Stimulated activated CD4-positive, alpha-beta T cell treated with anti-CD3 and anti-CD28 coated beads, Interleukin-15, amount 100 ng/mL, for 1 hour (primary cell): ENCODE measurements at places on chromosomes 6 and 20.

DNA sequence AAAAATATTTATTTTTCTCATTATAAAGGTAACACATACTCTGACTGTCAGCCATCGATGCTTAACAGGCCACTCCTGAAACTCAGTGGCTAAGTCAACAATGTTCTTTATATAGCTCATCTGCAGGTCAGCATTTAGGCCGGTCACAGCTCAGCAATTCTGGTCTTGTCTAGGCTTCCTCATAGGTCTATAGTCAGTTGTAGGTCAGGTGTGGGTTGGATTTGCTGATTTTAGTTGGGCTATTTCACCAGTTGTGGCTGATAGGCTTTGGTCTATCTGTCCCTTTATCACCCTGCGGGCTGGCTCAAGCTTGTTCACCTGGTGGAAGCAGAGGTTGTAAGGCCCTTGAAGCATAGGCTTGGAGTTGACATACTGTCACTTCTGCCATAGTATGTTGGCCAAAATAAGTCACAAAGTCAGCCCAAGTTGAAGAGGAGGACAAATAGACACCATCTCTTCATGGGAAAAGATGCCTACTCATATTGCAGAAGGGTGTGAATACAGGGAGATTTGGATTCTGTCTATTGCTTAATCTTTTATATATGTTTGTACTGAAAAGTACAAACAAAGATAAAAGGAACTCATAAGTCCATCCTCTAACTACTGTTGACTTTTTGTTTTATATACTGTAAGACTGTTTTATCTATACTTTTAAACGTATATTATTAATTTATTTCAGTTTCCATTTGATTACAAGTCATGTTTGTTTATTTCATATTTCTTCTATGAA, 75.0 kb downstream of the BCKDHB start:
- no peak for DNase-seq

- no peak for DNase-seq
Observed at GRCh38 chr6:68544450-68544849, 90.6 kb upstream of the ADGRB3 start.

DNA sequence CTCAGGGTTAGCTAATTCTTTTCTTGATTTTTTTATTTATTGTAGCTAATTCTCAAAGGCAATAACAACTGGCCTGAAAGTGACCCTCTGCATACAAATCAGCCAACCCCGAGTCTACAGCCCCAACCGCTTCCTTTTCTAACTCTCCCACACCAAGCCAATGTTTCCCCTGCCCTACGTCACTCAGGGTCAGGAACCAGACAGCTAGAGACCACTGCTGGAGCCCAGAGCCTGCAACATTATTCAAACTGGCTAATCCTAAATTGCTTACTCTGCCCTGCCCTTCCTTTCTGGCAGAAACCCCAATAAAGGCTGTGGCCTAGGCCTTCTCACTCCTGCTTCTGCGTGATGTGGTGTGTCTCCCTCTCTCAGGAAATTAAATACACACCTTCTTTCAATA, 320.7 kb downstream of the CBLN4 start:
- no peak for DNase-seq

GRCh38 chr20:47276251-47276650, 80.2 kb downstream of the ZMYND8 start:
- DNase-seq = no peak

- DNase-seq = no peak
Observed at GRCh38 chr20:5835321-5835821, 85.2 kb downstream of the SHLD1 start.

DNA sequence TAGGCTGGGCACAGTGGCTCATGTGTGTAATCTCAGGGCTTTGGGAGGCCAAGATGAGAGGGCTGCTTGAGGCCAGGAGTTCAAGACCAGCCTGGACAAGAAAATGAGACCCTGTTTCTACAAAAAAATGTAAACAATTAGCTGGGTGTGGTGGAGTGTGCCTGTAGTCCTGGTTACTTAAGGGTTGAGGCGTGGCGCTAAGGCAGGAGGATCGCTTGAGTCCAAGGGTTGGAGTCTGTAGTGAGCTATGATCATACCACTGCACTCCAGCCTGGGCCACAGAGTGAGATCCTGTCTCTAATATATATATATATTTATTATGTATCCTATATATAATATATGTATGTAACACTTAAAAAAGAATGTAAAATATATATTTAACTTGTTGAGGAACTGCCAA, 7.9 kb upstream of the ABRACL start:
- no peak for DNase-seq

DNA sequence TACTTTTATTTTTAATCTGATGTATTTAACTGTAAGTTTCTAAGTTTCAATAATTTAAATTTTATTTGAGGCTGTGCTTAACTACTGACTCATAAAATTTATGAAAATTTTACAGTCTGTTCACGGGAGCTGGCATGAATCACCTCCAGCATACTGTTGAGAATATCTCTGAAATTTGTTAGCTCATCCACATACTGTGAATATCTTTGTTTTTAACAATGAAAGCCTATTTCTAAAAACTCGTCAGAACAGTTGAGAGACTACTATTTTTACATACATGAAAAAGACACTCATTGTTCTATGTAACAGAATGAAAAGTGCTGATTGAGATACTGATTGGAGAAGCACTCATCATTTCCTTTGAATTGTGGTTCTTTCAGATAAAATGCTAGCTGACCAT, 749.3 kb downstream of the TENT5A start:
- no peak for DNase-seq

- no peak for DNase-seq
Observed at GRCh38 chr6:49906526-49906925, 40.2 kb upstream of the CRISP1 start.

DNA sequence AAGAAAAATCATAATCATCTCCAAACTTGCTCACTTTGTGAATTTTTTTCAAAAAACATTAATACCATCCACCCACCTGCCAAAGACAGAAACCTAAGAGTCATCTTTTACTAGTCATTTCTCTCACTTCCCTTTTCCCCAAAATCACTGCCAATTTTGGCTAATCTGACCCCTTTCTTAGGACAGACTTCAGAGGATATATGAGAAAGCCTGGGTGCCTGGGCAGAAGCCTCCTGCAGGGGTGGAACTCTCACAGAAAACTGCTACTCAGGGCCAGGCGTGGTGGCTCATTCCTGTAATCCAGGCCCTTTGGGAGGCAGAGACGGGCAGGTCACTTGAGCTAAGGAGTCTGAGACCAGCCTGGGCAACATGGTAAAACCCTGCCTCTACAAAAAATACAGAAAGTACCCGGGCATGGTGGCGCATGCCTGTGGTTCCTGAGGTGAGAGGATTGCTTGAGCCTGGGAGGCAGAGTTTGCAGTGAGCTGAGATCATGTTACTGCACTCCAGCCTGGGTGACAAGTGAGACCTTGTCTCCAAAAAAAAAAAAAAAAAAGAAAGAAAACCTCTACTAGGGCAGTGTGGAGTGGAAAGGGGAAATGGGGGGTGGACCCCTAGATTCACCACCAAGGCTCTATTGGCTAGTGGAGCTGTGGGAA, 3.8 kb downstream of the DEK start:
- no peak for DNase-seq

DNA sequence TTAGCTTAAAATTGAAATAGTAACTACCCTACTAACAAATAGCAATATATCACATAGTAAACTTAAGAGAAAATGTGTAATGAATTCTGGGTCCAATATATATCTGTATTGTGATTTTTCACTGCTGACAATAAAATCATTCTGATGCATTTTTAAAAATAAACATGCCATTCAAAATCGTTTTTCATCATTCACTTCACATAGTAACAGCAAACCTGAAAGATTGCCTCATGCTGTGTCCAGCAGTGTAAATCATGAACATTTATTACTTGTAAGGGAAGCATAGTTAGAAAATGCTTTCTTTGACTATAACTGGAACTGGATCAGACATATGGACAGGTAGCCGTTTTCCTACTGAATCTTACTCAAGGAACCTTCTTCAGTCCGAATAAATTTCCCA, 446.1 kb downstream of the UTRN start:
- no peak for DNase-seq

- no peak for DNase-seq
Observed at GRCh38 chr6:136526937-136527336, 23.3 kb downstream of the MAP7 start.

DNA sequence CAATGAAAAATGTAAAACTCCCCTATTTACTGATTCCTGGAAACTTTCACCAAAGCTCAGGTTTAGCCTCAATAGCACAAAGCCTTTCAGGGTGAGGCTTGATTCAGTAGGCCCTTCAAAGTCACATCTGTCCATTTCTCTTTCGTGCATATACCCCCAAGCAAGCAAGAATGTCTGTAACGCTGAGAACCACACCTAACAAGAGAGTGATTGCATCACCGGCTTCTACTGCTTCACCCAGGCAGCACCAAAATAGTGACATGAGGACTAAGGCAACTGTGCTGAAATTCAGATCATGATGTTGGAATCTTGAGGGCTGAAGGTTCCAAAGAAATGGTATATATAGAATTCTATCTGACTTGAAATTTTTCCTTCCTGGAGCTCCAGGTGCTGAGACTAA, 26.1 kb downstream of the CGA start:
- DNase-seq = no peak

GRCh38 chr6:43588194-43588593, 12.2 kb downstream of the POLH start:
- no peak for DNase-seq

- no peak for DNase-seq
Observed at GRCh38 chr20:61706259-61706961, 359.3 kb downstream of the TAF4 start.

GRCh38 chr6:41449399-41450245, 96.6 kb upstream of the FOXP4 start:
- DNase-seq = no peak

- no peak for DNase-seq
Observed at GRCh38 chr20:1911536-1911935, 16.3 kb downstream of the SIRPA start.

- no peak for DNase-seq
Observed at GRCh38 chr6:80388507-80388906, 282.0 kb downstream of the BCKDHB start.

DNA sequence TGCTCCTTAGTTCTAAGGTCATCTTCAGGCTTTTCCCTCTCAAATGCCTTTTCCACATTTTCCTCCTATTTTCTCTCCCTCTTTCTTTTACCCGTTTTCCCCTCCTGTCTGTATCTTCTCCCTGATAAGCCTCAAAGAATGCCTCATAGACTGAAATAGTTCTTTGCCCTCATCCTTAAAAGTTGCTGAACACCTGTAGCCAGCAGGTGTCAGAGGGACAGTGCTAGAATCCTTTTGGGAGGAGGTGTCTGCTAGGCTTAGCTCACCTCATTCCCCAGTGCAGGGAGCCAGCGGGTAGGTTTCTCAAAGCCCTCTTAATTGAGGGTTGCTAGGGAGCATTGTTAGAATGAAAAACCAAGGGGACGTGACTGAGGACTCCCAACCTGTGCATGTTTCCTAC, 204.0 kb downstream of the TSHZ2 start:
- DNase-seq = no peak

DNA sequence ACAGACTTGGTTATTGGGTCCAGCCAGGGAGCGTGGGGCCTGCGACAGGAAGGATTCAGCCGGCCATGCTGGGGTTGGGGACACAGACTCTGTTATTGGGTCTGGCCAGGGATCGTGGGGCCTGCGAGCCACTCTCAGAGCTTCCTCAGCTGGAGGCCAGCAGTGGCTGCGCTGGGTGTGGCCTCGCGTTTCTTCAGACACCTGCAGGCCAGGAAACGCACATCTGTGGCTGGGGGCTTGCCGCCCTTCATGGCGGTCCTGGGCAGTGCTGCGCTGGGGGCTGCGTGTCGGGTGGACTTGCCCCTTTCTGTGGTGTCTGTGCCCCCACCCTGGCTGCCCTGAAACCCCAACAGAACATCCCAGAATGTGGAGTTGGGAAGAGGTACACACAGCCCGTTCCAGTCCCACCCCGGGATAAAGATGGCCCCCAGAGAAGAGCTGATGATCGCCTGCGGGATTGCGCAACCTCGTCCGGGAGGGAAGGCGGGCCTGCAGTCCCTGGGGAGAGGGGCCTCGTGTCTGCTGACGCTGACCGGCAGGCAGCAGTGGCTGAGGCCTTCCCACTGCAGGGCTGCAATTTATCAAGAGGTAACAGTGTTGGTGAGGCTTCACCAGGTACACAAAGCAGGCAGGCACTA, 16.9 kb upstream of the MTG2 start:
- no peak for DNase-seq

DNA sequence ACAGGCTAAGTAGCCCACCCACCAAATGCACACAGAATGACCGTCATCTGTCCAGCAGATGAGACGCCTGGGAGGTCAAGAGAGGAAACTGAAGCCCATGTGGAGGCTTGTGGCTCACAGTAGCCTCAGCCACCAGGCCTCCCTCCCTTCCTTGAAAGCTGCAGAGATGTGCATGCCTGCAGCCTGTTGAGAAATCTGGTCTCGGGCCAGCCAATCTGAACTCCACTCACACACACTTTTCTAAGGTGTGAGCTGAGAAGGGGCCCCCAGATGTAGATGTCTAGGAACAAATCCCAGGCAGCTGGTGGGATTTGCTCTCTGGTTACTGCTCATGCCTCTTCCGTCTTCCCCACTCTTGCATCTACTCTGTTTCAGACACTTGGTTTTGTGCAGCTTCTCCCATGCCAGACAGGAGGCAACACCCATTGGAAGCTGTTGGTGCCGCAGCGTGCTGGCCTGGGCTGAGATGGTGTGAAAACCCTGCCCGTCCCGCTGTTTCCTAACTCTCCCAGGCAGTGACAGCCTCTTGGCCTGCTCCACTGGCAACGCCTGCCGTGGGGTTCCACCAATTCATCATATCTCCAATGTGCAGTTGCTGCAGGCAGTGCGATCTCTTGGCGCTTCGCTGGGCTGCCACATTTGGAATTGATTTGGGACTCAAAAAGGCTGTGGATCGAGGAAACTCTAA, 24.1 kb upstream of the PAX1 start:
- no peak for DNase-seq

DNA sequence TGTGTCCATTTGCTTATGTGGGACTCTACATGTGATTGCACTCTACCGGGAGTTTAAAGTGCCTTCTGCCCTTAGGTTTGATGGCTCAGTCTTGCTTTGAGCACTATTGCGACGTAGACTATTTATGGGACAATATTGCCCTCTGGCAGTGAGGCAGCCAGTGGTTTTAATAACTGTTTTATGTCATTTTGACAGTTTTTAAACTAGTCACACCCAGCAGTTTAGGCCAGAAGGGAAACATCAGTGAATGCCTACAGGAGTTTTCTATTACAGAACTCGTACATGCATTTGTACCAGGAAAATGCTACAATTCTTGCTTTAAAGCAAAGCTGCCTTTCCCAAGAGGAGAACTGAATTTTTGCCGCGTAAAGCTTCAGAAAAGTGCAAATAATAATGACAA, 813.7 kb downstream of the KIF16B start:
- no peak for DNase-seq

GRCh38 chr6:72363844-72364740, 257.8 kb upstream of the KCNQ5 start:
- no peak for DNase-seq

DNA sequence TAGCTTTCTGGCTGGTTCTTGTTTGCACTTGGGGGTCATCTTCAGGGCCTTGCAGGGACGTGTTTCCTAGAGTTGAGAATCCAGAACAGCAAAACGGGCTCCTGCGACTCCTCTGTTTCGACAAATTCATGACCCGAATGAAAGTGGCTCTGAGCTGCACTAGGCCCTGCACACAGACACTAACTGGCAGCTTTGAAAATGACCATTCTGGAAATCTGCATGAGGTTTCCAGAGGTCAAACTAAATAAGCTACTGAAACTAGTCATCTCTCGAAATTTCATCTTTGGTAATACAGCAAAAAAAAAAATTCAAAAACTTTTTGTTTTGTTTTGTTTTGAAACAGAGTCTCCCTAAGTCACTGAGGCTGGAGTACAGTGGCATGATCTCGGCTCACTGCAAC, 15.5 kb upstream of the BMP7 start:
- no peak for DNase-seq
